ENCODE measurements at places on chromosomes 16 and 17.

- no peak for DNase-seq
These were observed 14.1 kb downstream of the TMC5 start for GRCh38 chr16:19431636-19432340.

DNA sequence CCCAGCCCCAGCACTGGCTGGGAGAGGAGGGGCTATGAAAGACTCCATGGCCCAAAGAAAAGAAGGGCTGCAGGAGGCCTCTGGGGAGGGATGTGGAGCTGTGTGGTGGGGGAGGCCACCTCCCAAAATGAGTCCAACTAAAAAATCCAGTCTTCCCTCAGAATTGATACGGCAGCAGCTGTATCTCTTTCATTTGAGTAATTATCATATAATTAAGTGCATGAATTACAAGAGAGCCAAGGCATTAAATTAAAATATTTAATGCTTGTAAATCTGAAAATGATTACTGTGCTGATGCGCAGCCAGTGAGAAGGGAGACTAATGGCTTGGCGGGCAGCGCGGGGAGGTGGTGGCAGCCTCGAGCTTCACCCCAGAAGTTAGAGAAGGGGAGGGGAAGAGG is 192.8 kb downstream of the C16orf78 start:
- DNase-seq = no peak

DNA sequence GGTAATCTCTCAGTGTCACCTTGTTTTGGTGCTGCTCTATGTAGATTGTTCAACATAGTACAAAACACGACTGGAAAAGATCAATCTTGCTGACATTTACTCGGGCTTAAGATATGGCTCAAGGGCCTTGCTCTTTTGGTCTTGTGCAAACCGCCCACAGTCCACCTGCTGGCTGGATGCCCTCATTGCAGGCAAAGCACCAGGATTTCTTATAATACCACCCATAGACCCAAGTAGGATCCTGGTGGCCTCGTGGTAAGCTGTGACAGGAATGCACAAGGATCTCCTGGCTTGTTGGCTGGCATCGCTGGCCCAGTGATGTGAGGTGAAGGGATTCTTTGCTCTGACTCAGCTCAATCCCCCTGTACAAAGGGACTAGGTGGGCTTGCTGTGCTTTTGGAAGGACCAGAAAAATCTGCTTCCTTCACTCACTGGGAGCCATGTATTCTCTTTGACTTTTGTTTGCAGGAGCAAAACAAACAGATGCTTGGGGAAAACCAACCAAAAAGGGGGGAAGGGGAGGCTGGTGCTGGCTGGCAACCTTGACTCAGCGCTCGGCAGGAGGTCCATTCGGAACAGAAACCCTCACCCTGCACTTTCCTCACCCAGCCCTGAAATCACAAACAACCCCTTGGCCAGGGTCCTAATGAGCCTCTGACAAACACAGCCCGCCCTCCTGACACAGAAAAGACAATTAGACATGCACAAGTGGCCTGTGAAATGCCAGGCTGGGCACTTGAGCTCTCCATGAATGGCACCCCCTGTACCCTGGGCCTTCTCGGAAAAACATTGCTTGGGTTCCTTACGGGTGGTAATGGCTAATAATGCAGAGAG is 36.6 kb upstream of the MED9 start:
- peak; percentile 80 for DNase-seq

GRCh38 chr17:61997664-61998063 is 67.4 kb downstream of the MED13 start:
- no peak for DNase-seq

DNA sequence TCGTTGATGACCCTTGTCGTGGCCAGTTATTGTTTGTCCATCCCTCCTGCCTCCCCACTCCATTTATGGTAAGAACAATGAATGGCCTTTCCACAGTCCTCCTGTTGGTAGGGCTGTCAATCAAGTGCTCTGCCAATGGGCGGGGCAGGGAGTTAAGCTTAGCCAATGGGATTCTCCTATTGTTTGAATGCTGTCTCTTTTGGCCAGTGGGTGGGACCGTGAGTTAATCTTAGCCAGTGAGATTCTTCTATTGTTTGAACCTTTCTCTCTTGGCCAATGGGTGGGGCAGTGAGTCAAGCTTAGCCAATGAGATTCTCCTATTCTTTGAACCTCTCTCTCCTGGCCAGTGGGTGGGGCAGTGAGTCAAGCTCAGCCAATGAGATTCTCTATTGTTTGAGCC is 85.4 kb downstream of the IRX3 start:
- no peak for DNase-seq

GRCh38 chr17:45144199-45145034 is 3.9 kb upstream of the HEXIM1 start:
- DNase-seq = no peak

- DNase-seq = no peak
These were observed 20.6 kb downstream of the ZNF423 start for GRCh38 chr16:49835161-49835777.

DNA sequence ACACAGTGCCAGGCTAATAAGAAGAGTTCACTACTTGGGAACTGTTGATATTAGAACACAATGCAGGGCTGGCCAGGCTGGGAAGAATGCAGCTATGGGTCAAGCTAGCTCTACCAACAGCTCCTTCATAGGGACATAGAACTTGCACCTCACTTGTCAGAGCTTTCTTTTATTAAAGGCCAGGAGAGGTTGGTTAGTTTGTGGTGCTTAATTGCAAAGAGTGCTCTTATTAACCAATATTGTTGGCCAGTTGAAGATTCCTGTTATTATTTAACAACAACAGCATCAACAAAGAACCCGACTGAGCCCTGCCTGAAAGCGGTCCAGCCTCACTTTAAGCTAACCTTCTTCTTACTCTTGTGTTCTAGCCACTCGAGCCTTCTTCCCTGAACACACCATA is 43.4 kb upstream of the ANKFN1 start:
- DNase-seq = no peak

GRCh38 chr17:73552300-73553048 is 91.8 kb downstream of the SDK2 start:
- DNase-seq = no peak

DNA sequence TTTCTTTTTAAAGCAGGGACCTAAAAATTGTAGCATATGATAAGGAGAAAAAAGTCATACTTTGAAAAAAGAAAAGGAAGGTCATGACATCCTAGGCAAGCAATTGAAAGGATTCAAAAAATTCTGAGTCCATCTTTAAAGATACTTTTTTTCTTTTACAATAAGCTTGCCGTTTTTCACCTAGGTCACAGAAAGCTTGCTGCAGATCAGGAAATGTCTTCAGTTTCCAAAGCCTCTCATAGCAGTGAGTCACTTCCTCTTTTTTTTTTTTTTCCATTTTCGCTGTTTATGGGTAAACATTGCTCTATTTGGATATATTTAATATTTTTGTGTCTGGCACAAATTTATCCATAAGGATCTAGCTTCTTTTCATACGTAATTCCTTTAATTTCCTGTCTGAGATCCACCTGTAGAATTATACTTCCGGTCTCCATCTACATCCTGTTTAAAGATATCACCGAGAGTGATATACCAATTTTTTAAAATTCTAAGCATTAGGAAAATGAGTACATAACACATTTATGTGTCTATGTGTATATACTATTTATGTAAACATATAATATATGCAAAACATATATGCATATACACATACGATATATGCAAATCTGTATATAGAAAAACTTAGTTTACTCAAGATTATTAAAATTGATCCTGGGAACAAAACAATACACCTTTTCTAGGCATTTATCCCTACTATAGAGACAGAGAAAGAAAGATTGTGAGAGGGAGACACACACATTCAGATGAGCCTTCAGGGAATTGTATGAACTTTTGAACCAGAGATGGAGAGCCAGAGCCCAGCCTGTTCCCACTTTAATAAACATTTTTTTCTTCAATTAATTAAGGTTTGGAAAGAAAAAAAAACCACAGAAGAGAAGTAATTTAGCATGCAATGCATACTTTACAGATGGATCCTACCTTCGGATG is 134.4 kb downstream of the SKAP1 start:
- no peak for DNase-seq

- DNase-seq = no peak
These were observed 368.7 kb downstream of the CPPED1 start for GRCh38 chr16:12435018-12435417.

DNA sequence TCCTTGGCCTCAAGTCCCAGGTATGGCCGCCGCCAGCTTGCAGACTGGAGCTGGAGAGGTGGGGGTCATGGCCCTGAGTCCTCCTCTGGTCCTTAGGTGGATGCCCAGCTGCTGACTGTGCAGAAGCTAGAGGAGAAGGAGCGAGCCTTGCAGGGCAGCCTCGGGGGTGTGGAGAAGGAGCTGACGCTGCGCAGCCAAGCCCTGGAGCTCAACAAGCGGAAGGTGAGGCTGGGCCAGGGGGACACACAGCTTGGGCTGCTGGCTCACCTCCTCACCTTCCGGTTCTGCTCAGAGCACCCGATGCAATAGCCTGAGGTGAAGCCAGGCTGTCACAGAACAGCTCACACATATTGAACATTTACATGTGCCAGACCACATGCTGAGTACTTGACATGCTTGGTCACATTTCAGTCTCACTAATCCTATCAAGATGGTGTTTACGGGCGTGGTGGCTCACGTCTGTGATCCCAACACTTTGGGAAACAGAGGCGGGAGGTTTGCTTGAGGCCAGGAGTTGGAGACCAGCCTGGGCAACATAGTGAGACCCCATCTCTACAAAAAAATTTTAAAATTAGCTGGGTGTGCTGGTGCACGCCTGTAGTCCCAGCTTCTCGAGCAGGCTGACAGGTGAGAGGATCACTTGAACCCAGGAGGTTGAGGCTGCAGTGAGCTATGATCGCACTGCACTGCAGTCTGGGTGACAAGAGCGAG is 7.4 kb downstream of the RNF40 start:
- DNase-seq = no peak

DNA sequence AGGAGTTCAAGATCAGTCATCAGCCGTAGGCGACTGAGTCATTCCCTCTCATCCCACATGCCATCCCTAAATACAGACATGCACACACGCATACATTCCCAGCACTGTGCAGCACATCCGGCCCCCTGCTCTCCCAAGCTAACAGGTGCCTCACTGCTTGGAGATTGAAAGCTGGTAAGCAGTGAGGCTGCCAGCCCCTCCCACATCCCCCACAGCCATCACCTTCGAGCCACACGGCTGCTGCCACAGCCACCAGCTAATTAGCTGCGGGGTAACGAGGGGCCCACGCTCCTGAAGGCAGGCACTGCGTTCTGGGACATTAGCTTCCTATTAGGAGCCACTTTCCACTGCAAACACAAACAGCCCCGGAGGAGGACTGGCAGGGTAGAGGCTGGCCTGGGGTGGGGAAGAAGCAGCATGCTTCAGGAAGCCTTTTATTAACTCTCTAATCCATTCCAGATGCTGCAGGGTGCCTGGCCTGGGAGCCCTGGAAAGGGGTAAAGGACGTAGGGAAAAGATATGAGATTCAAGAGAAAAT is 179.6 kb downstream of the CCT6B start:
- DNase-seq = no peak

GRCh38 chr16:28140788-28141618 is 70.8 kb downstream of the XPO6 start:
- no peak for DNase-seq

GRCh38 chr17:50037321-50038107 is 18.4 kb upstream of the ITGA3 start:
- DNase-seq = no peak

DNA sequence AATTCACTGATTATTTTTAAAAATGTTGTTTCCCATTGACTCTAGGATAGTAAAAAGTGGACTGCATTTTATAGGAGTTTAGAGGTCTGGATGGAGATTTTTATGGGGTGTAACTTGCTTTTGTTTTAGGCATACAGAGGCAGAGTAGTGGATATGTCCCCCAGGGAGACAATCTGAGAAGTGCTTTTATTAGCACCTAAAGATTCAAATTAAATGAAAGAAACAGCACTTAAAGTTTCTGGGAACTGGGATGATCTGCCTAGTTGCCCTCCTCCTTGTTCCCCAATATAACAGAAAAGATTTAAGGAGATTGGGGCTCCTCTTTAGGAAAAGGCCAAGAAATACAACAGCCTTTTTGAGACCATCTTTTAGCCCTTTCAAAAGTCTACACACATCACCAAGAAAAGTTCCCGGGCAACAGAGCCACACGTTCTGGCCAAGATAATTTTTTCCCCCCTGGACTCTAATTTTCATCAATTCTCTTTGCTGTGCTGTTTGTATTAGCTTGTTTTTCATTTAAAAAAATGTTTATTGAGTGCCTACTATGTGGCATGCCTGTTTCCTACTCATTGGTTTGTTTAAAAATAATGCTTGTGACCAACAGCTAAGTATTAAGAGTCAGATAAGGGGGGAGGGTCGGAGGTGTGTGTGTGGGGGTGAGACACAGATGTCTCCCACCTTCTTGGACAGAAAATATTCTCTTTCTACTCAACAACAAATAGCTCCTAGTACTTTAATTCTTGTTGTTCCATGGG is 2.5 kb upstream of the IGF2BP1 start:
- peak; percentile 17 for DNase-seq

- no peak for DNase-seq
These were observed 24.0 kb downstream of the YWHAE start for GRCh38 chr17:1376061-1376460.

- no peak for DNase-seq
These were observed 40.1 kb downstream of the MYO18A start for GRCh38 chr17:29140051-29140621.

DNA sequence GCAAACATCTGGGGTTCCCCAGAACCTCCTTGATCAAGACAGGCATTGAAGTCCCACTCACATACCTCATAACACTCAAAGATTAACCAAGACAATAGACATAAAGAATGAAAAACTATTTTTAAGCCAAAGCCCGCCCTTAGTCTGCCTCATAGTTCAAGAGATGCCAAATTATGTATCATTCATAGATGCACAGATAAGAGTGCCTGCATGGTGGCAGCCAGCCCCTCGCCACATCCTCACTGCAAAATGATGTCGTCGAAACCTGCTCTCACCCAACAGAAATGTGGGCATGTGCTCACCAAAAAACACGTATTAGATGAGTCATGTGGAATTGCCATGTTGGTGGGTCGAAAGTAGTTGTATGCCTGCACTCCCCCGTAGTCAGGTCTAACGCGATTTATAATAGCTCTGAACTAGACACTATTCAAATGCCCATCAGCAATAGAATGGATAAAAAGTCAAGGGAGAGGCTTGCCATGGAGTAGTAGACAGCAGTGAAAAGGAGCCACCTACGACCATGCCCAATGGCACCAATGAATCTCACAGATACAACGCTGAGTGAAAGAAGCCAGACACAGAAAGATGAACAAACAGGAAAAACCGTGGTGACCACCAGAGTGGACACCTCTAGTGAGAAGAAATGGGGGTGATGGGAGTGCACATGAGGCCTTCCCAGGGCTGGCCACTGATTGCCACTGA is 64.8 kb downstream of the C16orf95 start:
- DNase-seq = no peak

GRCh38 chr17:81508639-81509206 is 3.9 kb downstream of the ACTG1 start:
- DNase-seq = no peak

GRCh38 chr16:23302045-23302956 is at the start of gene SCNN1B:
Gene SCNN1B, plus strand, starts transcription at chr16:23302302. Its CDS starts 46,298 bp downstream, at chr16:23348600.
- no peak for DNase-seq

- DNase-seq = no peak
These were observed 234.6 kb downstream of the HS3ST3A1 start for GRCh38 chr17:13367154-13367553.

DNA sequence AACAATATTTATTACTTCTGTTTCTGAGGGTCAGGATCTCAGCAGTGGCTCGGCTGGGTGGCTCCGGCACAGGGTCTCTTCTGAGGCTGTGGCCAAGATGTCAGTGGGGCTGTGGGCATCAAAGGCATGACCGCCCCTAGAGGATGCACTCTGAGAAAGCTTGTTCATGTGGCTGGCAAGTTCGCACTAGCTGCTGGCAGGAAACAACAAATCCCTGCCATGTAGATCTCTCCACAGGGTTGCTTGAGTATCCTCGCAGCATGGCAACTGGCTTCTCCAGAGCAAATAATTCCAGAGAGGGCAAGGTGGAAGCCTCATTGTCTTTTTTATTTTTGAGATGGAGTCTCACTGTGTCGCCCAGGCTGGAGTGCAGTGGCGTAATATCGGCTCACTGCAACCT is 12.5 kb downstream of the KCTD13 start:
- DNase-seq = no peak

All from Caco-2 (cell line).